ENCODE measurements at places on chromosomes 4 and X.

DNA sequence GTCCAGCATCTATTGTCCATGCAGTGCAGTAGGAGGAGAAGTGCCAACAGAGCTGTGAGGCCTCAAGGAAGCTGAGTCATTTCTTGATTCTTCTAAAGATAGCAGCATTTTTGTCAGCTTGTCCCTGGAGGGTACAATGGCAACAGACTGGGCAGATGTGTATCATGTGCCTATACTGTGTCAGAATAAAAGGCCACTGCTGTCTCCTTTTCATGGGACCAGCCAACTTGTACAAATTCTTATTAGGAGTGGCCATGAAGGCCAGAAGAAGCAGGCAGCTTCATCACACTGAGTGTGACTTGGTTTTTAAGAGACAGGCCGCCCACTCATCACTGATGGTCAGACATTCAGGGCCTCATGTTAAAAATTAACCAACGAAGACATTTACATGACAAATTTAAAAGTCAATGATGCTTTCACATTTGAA, 185.0 kb upstream of the FAM241A start:
- DNase-seq = no peak

GRCh38 chr4:159446266-159446976, 343.5 kb downstream of the RAPGEF2 start:
- DNase-seq = peak; percentile 24

DNA sequence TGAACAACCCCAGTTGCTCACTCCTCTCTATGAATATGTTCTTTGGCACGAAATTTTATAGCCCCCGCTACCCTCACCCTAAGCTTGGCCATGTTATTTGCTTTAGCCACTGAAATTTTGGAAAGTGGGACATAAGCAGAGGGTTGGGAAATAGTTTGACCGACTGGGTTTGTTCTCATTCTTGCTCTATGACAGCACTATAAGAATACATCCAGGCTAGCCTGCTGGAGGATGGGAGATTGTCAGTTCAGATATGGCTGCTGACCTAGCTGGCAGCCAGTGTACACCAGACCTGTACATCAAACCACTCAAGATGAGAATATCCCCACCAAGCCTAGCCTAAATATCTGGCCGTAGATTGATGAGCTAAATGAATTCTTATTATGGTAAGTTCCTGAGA, 298.1 kb downstream of the PDGFC start:
- no peak for DNase-seq

- DNase-seq = no peak
These were observed 782.8 kb upstream of the MAGEB2 start for GRCh38 chrX:29432534-29432933.

- DNase-seq = no peak
These were observed 45.9 kb upstream of the GPC4 start for GRCh38 chrX:133461231-133461630.

DNA sequence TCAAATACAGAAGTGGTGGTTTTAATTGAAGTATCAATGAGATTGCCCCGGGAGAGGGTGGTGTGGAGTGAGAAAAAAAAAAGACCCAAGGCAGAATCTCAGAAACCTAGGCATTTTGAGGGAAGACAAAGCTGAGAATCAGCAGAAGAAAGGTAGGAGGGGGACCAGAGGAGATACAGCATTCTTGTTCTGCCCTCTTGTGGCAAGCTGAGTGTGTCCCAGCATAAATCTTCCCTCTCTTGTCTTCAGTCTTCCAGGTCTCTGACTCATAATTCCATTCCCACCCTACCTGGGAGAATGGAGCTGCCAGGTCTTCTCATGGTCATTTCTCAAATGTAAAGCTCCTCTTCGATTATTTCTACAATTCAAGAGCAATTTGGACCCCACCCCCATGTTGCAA, 32.7 kb upstream of the MAGED1 start:
- peak; percentile 2 for DNase-seq

- no peak for DNase-seq
These were observed 283.0 kb downstream of the GASK1B start for GRCh38 chr4:157889788-157890187.

DNA sequence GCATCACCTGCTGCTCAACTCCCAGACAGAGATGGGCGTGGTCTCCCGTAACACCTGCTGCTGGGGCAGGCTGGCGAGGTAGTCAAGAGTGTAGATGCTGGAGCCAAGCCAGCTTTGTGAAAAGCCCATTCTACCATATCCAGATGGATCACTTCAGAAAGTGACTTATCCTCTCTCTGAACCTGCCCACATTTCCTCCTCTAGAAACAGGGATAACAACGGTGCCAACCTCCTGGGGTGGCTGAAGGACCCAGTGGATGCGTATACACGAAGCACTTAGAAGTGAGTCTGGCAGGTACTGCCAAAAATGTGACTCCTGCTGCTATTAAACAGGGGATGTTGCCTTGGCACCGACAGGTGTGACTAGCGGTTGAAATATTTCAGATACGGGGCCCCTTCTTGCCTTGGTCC, 95.8 kb downstream of the SORBS2 start:
- DNase-seq = no peak

DNA sequence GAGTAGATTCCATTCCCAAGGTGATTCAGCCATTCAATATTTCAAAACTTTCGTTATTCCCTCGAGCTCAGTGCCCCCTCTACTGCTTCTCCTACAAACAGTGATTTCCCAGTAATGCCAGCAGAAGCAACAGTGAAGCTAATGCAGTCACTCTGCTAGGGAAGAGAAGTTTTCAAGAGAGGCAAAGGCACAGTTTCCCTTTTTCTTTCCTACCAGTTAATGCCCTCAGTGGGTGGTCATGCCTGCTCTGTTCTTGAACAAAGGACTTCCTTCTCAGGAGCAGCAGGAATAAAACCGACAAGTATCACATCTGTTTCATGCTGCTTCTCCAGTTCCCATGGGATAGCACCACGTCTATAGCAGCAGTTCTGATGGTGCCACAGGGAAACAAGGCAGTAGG, 317.2 kb downstream of the TENM3 start:
- no peak for DNase-seq

- no peak for DNase-seq
These were observed 192.3 kb upstream of the CXorf66 start for GRCh38 chrX:140157611-140158010.

DNA sequence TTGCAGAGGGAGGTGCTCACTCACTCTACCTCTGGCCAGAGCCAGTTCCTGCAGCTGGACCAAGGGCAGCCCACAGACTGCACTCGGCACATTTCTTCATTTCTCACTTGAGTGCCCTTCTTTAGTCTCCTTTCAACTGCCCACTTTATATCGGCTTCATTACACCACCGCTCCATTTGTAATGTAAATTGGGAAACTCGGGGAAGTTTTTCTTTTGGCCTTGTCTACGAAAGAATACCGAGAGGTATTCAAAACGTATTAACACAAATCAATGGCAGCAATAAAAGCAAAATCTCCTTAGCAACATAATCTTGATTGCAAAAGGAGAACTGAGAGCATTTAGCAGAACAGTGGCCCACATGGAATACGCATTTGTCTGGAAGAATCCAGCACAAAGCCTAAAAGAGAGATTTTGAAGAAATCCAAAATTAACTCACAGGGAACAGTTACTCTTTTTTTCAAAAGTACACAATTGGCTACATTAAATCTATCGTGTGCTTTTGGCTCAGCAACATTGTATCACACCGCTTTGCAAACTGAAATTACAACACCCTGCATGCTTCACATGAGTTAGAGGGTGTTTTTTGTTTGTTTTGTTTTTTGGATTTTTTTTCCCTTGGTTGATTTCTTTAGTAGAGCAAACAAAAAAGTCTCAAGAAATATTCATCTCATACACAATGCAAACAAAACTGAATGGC, 62.6 kb downstream of the CHIC2 start:
- no peak for DNase-seq

GRCh38 chrX:11768039-11768438, 10.0 kb downstream of the MSL3 start:
- DNase-seq = no peak

GRCh38 chrX:154428176-154429171, at the start of gene ATP6AP1:
ATP6AP1 (plus strand) TSS chrX:154428677; CDS start chrX:154428693, 16 bp downstream.
- peak; percentile 90 for DNase-seq

DNA sequence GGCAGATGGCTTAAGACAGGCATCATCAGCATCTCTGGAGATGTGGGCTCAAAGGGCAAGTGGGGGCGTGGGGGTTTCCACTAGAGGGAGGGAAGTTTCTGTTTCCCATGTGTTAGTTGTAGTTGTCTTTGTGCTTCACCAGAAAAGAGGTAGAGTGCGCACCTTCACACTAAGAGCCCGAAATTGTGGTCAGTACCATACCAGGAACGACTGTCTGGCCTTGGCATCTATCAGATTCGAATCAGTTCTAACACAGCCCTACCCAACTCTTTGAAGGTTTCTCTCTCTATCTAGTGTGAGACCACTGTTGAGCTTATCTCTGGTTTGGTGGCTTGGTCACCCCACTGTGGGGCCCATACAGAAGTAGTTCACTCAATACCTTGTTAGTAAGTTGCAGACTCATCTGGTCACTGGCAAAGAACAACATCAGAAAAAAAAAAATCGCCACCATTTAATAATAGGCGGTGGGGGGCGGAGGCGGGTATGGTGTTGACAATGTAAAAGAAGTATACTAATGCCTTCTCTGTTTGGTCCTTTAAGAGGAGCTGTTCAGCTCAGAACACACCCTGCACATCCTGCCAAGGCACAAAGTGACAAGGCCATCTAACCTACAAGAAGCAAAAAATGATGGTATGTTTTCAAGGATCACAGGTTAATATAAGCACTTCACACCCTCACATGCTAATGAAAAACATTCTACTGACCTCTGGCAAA, 71.1 kb downstream of the NYX start:
- DNase-seq = no peak

DNA sequence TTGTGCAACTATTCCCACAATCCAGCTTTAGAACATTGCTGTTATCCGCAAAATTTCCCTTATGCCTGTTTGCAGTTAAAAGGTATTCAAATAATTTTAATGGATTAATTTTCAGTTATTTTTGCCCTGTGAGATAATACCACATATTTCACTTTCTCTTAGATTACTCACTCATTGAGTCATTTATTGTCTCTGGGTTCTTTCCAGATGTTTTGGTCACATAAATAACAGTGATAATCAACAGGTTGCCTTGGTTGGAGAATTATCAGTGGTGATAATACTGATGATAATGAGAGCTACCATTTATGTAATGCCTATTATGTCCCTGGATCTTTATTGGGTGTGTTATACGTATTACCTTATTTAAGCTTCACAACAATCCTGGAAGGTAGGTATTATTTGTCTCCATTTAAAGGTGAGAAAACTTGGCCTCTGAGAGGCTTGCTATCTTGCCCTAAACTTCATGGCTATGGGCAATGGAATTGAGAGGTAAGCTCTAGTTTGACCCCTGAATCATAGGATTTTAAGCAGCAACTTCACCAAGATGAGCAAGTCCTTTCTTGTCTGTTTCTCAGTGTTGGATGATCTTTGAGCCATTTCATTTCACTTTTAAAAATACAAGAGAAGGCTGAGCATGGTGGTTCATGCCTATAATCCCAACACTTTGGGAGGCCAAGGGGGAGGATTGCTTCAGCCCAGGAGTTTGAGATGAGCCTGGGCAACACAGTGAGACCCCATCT, 87.4 kb downstream of the KIT start:
- DNase-seq = no peak

- no peak for DNase-seq
These were observed 221.7 kb upstream of the DIPK2B start for GRCh38 chrX:45422216-45422925.

GRCh38 chrX:40440866-40441265, 139.9 kb upstream of the ATP6AP2 start:
- DNase-seq = no peak

DNA sequence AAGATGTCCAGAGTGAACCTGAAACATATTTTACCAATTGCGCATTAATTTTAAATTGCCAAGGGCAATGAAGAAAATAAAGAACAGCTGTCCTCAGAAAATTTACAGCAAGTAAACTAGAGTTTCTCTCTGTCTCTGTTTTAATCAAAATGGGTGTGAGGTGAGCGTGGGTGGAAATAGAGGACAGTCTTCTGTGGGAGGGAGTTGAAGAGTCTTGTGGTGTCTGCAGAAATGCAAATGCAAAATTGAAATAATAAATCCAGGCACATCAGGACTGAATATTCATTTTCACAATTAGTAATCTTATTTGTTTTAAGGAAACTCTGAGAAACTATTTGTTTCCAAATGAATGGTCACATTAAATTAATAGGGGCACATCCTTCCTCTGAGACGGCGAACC, 192.0 kb downstream of the ARHGAP10 start:
- no peak for DNase-seq

- DNase-seq = no peak
These were observed 52.3 kb upstream of the FAT4 start for GRCh38 chr4:125262502-125262901.

DNA sequence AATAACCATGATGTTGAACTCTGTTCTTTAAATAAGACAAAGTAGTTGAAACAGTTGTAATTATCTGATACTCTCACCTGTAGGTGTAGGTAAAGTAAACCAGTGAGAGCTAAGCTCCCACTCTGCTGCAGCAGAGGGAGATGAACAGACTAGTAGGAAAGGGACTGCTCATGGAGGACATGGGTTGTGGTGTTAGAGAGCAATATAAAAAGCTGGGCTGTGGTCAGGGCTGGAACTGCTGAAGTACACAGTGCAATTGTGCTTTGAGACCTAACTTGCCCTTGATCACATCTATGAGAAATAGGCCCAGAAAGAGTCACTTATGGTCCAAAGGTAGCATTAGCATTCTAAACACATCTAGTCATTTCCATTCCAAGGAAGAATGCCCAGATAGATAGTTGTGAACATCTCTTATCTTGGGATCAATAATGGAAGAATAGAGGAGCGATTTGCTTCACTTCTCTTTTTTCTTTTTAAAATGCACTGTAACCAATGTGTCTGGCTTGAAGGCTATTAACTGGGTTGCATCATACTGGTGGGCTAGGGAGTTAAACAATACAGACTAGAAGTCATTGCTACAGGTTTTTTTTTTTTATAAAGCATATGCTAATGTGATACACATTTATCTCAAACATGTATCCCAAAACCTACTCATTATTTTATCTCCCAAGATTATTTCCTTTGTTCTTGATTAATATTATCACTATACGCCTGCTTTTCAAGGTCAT, 251.3 kb upstream of the CENPE start:
- DNase-seq = no peak

DNA sequence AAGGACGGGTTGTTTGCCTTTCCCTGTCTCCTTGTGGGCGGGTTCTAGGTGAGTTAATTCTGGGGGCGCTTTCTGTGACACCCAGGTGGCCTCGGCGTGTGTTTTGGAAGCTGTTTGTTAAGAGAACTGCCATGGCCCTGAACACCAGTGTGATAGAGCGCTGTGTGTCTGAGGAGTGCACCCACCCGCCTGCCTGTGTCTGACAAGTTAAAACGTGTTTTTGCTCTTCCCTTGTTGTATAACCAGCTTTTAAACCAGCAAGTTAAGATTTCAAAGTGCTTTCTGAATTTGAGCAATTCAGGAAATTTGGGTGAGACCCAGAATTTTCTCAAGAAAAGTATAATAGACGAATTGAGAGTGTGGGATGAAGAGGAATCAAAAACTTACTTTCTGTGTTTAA, 55.2 kb upstream of the HGFAC start:
- DNase-seq = no peak

All from CD4-positive, alpha-beta T cell treated with Interleukin-12 subunit alpha and Interleukin-12 subunit beta, for 1 hour (primary cell).